ENCODE measurements at places on chromosomes 5 and 9.

- no peak for DNase-seq
Observed at GRCh38 chr5:159819591-159820411, 96.5 kb upstream of the ADRA1B start.

- DNase-seq, result no peak
Observed at GRCh38 chr5:16727755-16728325, 111.0 kb upstream of the RETREG1 start.

- DNase-seq, result no peak
Observed at GRCh38 chr9:121976751-121977150, 116.4 kb downstream of the TTLL11 start.

- DNase-seq, result no peak
Observed at GRCh38 chr5:76450054-76450453, 47.0 kb downstream of the IQGAP2 start.

DNA sequence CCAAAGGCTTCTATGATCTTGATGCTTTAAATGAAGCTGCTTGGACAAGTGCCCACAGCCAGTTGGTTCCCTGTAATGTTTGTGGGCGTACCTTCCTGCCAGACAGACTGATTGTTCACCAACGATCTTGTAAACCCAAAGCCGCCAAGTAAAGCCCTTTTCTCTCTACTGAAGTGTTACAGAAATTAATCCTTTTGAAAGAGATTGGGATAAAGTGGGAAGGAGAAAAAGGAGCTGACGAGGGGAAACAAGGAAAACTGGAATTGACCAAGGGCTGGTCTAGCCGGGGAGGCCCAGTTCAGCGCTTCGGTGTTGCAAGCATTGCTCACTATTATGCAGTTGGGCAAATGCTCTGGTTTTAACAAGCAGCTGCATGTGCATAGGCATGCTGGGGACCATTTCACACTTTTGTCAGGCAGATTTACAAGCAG lies 53.2 kb downstream of the ZNF474 start:
- no peak for DNase-seq

- no peak for DNase-seq
Observed at GRCh38 chr9:101481261-101481660, 45.7 kb upstream of the ALDOB start.

GRCh38 chr5:16467363-16468219 lies 2.0 kb upstream of the ZNF622 start:
- no peak for DNase-seq

Measured in T-helper 2 cell (primary cell).